ENCODE measurements at places on chromosomes 3 and 15.

GRCh38 chr15:59176653-59177316, 29.9 kb upstream of the LDHAL6B start:
- no peak for DNase-seq

- no peak for DNase-seq
Observed at GRCh38 chr15:31098953-31099740, 2.4 kb downstream of the TRPM1 start.

- DNase-seq = no peak
Observed at GRCh38 chr15:40054855-40055575, 16.0 kb upstream of the SRP14 start.

DNA sequence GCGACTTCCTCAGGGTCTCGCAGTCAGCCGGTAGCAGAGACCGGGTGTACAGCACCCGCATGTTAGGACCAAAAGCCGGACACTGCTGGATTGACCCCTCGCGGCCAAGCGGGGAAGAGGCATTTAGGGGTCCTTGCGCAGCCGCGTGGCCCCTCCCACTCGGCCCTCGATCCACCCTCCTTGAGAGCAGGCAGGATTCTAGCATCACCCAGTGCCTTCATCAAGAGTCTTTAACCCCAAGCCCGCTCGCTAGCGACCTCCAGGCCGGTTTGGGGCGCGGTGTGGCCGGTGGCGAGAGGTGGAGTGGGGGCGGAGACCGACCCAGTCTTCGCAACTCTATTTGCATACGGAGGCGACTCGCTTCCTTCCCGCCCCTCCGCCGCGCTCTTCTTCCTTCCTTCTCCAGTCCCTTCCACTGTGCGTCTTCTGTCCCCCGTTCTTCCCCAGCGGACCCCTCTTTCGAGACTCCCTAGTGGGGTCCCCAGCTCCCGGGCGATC, at the start of gene ST6GAL1:
Gene ST6GAL1 (plus strand): TSS at position 384 of the 498 bp plus-strand sequence. CDS start 112,178 bp downstream, outside the sequence.
- DNase-seq = peak; percentile 48

DNA sequence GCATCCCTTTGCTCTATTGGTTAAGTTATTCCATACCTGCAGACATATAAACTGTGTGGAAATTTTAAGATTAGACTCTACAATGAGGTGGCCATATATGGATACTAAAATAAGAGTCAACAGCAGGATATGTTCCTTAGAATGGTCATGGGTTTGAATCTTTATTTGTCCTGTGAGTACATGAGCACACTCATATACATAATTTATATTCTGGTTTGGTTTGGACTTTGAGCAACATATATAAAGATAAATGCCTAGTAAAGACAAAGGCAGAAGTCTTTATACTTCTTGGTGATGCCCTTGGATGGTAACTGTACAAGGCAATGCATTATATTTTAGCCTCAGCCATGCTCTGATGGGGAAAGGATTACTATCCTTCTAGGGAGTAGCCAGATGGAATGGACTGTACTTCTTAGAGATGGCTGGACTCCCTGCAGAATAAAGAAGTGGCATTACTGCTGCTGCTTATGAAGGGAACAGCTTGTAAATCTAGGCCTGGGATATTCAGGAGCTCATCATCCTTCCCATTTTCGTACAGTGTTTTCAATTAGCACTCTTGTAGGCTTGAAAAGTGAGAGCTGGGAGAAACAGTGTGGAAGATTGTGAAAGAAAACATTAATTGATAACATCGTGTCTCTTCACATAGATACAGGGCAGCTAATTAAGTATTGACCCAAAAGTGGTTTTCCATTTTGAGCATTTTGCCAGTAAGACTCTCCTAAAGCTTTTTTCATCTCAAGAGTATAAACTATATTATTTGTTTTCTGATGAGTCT, 60.4 kb downstream of the HMG20A start:
- no peak for DNase-seq

DNA sequence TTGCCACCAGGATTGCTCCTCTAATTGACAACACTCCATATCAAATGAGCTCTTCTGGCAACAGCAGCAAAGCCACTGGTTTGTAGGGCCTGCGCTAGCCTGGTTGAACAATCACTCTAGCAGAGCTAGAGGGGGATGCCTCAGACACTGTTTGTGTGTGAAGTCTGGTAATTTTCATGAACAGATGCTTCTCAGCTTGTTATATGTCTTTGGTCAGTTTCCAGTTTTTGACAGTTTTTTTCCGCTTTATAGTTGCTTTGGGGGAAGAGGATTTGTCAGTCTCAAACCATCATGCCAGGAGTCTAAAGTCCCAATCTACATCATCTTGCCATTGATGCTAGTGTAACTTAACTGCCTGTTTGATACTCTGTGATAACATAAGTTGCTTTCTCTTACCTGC, 136.0 kb downstream of the HCN4 start:
- no peak for DNase-seq

- DNase-seq = no peak
Observed at GRCh38 chr3:187403768-187404288, 35.6 kb downstream of the RTP4 start.

DNA sequence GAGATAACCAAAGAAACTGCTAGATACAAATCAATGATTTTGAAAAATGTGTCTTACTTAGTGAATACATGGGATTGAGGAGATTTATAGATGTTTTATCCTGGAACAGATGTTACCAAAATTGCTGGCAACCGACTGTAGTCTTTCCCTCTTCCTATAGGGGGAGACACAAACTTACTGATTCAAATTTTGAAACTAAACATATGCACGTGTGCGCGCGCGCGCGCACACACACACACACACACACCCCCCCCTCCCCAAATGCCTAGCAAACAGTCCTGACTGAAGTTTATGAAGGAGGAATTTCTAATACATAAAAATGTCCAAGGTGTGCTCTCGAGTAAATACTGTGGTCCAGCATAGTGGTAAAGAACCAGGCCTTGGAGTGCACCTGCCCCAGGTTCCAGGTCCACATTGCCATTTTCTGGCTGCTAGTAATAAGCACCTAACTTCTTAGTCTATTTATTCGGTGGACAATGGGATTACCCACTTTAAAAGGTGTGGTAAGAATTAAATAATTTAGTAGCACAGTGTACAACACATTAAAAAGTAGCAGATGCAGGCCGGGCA, 18.5 kb upstream of the C3orf62 start:
- DNase-seq = no peak

GRCh38 chr15:75578948-75579920, at the start of gene PTPN9:
Gene PTPN9 (minus strand): TSS chr15:75579315. CDS start chr15:75578776, 539 bp downstream.
- peak; percentile 78 for DNase-seq

DNA sequence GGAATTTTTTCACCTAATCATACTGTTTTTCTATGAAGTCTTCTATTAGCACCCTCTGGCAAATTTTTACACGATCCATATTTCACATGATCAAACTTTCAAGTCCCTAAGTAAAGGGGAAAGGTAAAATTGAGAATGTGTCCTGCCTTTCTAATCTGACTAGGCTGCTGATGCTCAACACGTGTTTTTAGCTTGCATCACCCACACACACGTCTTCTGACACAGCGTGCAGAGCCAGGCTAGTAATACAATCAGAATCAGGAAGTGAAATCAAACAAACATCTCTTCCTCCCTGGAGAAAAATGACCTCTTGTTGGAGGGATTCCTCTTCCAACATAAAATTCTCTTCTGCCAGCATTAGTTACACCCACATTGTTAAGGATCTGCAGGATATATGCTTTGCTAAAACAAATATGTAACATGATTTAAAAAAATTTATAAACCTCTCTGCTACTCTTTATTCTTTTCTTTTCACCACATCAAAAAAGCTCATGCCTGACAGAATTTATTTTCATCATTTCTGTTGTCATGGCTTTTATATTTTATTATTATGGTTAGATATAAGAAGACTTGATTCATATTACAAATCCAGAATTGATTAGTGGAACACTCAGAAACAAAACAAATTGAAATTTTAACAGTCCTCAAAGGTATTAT, 122.4 kb downstream of the RAP2B start:
- DNase-seq = no peak

GRCh38 chr3:127634653-127635052, 5.7 kb downstream of the PODXL2 start:
- no peak for DNase-seq

DNA sequence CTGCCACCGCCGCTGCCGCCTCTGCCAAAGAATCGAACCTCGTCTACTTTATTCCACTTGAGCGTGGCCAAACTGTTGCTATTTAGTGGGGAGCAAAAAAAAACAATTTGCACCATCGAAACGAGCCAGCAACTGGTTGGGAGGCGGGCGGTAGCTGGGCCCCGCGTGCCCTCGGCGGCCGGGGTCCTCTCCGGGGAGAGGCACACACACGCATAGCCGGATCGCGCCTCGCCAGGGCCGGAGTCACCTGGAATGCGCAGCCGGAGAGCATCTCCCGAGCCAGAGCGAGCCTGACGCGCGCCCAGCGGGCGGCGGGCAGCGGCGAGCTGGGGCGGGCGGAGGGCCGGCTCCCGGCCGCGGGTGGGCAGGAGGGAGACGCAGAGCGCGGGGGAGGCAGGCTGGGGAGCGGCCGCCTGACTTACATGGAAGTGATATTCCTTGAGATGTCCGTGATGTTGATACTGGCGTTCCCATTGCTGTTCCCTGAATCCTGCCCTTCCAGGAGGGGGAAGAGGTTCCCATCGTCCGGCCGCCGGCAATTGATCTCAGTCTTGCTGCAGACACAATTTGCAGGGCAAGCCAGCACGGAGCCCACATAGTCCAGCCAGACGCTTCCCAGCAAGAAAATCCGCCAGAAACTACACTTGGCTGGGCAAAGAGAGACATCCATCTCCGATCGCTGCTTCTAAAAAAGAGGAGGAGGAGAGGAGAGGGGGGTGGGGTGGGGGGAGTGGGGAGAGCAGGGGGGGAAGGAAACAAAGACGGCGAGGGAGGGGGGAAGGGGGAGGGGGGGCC, 858 bp downstream of the NTRK3 start:
- no peak for DNase-seq

DNA sequence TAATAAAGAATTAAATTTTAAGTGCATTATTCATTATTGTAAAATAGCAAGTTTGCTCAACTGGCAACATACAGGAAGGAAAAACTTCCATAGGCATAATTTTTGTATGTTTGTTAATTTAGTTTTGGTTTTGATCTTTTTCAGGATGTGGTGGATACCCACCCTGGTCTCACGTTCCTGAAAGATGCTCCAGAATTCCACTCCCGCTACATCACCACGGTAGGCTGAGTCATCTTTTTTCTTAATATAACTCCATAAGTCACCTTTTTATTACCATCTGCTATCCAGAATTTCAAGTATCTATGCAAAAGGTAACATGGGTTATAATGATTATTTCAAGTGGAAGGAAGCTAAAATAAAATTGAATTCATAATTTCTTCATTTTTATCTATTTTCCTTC, 104.8 kb downstream of the PPP2R3A start:
- no peak for DNase-seq

DNA sequence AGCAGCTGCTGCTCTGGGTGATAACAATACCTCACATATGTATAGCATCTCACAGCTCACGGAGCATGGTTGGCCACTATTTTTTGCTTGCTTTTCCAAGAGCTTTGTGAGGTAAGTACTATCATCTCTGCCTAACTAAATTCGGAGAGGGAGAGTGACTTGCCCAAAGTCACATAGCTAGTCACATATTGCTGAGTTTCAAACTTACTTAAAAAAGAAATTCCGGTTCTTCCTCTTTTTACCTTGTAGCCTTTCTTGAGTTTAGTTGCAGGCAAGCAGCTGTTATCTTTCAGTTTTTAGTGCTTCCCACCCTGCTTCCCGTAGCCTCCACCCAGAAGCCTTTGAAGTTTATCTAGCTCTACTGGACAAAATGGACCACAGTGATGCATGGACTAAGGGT, 309.2 kb downstream of the PDCD6IP start:
- no peak for DNase-seq

DNA sequence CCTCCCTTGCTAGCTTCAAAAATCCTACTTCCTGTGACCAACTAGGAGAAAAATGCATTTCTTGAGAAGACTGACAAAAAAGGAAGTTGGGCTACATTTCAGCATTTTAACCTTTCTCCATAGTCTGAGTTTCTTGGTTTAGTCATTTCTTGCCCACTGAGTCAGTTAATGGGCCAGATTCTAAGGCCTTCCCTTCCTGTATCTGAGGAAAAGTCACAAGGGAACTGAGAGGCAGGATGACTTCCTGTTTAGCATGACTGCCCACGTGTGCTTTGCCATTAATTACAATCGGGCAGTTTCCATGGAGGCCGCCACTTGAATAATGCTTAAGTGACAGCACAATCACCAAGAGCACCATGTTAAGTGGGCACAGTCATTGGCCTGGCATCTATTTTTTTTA, 794.4 kb upstream of the LMCD1 start:
- no peak for DNase-seq

GRCh38 chr3:170976190-170976519, 50.4 kb downstream of the SLC2A2 start:
- DNase-seq = no peak

GRCh38 chr15:57911247-57911646, 154.3 kb downstream of the ALDH1A2 start:
- no peak for DNase-seq

DNA sequence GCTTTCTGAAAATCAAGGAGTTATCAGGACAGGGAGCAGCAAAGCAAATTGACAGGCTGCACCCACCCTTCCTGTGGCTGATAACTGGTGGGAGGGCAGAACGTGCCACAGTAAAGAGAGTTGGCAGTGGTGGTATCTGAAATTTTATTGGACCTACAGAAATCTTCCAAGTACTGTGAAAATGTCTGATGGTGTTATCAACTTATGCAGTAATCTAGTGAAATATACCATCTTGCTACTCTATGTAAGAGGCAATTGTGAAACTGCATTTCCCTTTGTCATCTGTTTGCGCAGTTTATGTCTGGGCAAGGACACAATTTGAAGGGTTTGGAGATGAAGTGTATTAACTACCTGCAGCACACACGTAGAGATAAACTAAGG, 1.5 kb downstream of the PLCL2 start:
- DNase-seq = no peak

DNA sequence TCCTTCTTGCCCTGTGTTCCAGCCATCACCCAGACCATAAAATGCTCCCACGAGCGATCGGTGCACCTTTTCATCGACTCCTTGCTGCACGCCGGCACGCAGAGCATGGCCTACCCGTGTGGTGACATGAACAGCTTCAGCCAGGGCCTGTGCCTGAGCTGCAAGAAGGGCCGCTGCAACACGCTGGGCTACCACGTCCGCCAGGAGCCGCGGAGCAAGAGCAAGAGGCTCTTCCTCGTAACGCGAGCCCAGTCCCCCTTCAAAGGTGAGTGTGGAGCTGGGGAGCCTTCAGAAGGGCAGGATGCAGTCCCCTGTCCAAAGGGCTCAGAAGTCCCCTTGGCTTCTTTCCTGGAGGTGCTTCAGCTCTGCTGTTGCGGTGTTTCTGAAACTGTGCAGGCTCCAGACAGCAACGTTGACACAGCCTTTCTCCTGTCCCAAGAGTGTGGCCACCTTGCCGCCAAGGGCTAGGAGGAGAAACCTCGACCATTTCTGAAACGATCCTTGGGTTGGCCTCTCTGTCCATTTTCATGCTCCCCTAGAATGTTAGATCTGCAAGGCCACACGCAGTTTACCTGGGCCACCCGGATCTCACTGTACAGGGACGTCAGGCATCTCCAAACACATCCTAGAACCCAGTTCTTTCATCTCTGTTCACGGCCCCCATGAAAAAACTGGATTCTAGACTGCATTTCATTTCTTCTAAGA, 116.7 kb downstream of the LIPC start:
- DNase-seq = no peak

DNA sequence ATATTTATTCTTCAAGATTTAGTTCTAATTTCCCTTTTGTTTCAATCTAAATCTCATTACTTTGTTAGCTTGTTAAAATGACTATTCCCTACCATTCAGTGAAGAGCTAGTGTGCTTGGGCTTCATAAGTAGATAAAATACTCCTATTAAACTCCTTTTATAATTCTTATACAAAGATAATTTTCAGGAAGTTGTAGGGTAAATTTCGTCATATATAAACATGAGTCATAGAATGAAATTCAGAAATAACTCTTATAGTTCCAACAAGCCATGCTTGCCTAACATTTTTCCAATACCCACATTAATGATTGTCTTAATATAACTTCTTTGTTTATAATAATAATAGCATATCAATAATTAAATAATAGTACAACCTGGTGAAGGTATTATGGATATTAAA, 407.3 kb downstream of the NAALADL2 start:
- no peak for DNase-seq

Data from NCI-H1930 (cell line).